ENCODE measurements at places on chromosomes 3 and 15.

GRCh38 chr15:44545913-44546802 lies 9.2 kb downstream of the EIF3J start:
- no peak for DNase-seq

DNA sequence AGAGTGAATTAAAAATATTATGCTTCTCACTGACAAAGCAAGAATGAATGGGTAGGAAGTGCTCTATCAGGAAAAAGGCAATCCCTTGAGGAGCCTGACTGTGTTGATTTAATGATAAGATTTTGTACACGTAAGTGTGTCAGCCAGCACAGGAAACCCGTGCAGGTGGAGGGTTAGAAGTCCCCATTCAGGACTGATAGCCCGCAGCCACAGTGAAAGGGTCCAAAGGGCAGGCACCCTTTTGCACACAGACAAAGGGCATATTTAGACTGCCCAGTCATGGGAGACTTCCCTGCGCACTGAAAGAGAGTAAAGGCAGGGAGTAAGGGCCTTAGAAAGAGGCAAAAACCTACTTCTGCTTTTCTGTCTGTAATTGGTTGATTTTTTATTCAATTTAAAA lies 26.4 kb upstream of the SKIL start:
- no peak for DNase-seq

- no peak for DNase-seq
Measured at GRCh38 chr15:80612118-80612823, 82.8 kb upstream of the ABHD17C start.

GRCh38 chr3:33201195-33201594 lies 17.4 kb downstream of the SUSD5 start:
- no peak for DNase-seq

GRCh38 chr3:88369337-88369736 lies 219.6 kb downstream of the C3orf38 start:
- no peak for DNase-seq

All from chondrocyte (in vitro differentiated cells).